ENCODE measurements at places on chromosomes 3 and 15.

DNA sequence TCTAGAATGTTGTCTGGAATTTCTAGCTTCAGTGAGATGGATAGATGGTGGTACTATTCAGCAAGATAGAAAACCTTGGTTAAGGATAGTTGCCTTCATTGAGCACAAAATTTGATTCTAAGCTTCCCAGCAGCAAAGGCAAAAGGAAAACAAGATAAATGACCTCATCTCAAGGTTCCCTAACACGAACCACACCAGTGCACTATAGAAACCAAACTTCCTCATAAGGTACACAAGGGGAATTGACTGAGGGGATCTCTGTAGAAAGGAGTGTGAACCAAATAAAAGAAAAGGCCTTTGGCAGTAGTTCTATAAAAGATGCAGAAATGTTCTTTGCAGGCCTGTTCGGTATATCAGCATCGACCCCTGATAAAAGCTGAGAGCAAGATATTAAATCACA lies 288.9 kb downstream of the SHQ1 start:
- no peak for DNase-seq

- DNase-seq: no peak
Observed at GRCh38 chr3:16935781-16936180, 51.0 kb downstream of the PLCL2 start.

DNA sequence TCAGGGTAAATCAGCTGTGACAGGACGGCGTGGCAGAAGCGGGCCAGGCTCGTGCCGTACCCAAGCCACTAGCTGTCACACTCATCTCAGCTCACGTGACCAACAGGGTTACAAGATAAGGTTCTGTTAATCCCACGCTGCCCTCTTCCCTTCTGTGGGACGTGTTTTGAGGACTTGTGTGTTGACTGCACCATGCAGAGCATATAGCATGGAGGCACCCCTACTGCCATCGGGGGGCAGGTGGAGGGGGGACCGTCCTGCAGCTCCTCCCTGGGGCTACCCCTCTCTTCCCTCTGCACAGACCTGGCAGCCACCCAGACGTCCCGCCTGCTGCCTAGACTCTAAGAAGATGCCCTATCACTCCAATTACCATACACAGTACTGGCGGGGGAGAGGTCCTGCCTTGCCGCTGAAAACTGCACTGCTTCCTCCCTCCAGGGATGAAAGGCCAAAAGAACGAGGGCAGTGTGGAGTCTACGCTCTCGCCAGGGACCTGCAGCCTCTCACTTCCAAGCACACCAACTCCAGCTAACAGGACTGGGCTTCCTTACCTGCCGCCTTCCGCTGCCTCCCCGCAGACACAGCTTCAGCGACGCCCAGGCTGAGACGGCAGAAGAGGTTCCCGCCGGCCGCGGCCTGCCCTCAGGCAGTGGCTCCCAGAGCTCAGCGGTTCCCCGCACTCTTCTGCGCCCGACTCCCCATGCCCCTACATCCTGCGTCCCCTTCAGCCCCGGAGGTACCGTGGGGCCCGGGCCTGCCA lies at the start of gene TNK2:
Gene TNK2, minus strand, starts transcription at position 618 of the 760 bp plus-strand sequence. CDS start 19,963 bp downstream, outside the sequence.
- DNase-seq: no peak

- DNase-seq: no peak
Observed at GRCh38 chr3:29949940-29950616, 656.3 kb upstream of the TGFBR2 start.

Measured in NCI-H446 treated with DMSO at 0.1 percent for 48 hours (cell line).